Cerebellar cortex (tissue), 1 donor: ENCODE measurements at places on chromosomes 1 and 21.

DNA sequence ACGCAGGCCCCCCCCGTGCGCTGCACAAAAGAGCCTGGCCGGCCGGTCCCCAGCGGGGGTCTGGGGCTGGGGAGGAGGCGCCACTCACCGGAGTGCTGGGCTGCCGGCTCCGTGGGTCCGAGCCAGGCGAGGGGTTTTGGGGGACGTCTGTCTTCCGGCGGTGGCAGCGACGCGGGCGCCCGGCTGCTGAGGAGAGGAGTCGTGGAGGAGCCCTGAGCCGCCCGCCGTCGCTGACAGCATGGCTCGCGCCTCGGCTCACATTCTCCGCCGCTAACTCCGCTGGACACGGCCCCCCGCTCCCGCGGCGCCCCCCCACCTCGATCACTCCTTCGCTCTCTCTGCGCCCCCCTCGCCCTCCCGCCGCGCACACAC is 649 bp downstream of the AHDC1 start:
- no peak for DNase-seq

DNA sequence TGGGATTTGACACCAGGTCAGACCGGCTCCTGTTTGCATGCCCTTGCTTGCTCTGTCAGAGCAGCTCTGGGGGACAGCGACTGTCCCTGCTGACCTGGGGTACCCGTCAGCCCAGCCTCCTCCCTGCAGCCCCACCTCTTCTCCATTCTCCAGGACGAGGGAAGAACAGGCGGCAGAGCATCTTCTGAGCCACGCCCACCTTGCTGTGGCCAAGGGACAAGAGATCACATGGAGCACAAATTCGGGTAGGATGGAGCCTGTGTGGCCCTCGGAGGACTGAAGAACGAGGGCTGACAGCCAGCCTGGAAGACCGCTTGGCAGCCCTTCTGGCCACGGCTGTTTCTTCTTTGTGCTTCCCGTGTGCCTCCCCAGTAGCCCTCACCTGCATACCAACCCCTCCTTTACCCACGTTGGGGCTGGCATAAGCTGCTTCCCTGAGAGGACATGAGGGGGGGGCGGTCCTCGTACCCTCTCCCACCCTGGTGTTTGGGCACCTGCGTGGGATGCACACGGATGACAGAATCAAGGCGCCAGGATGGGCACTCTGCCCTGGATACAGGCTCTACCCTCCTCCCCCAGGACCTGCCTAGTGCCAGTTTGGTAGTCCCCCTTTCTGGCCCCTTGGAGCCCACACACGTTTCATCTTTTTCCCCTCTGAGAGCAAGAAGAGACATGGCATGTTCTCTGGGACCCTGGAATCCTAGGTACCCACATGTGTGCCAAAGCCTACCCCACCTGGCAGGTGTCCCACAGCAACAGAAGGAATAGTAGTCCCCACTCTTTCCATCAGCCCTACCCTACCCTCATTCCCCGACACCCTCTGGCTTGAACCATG is 26.9 kb downstream of the CDK18 start:
- DNase-seq, result peak; percentile 56

GRCh38 chr21:17612023-17612564 is 607 bp downstream of the BTG3 start:
- DNase-seq, result peak; percentile 16

GRCh38 chr1:50246869-50247268 is 138.1 kb downstream of the ELAVL4 start:
- no peak for DNase-seq

DNA sequence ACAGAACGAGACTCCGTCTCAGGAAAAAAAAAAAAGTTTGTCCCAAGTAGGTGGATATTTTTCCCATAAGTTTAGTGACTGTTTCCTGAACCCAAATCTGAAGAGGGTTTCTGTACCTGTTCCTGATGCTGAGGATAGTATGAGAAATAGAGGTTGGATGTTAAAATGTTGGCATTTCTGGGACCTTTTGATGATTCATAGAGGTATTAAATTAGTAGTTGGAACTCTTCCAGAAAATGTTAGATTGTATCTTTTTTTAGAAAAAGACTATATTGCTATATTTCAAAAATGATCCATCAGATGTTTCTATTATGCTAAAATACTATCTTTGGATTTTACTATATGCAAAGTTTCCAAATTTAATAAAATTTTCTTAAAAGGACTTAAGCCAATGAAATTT is 2.9 kb upstream of the CENPL start:
- DNase-seq, result no peak

DNA sequence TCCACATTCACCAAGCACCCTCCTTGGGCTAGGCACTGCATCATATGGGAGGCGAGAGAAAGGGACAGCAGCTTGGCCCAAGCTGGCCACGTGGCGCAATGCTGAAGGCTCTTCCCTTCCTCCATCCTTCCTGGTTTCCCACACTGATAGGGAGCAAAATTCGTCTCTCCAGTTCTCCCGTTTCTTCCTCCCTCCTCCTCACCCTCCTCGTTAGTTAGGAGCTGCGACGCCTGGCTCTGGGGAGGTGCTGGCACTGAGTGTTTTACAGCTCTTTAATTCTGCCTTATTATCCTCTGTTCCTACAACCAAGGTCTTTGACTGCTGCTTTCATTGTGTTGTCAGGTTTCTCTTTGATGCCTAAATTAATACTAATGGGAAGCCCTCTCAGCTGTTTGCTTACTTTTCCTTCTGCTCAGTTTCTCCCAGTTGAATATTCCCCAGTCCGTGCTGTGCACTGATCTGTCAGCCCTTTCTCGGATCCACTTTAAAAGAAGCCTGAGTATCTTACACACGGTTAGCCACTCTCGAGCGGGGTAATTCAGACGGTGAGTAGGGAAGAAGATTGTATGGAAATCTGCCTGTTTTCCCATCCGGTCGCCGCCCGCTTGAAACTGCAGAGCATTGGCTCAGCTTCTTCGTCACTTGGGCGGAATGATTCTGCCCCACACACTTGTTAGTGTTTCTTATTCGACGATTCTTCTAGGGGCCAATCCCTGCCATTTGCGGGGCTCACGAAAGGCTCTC is 56.2 kb upstream of the SMYD2 start:
- DNase-seq, result no peak

- DNase-seq, result no peak
Measured at GRCh38 chr1:240107058-240107684, 15.5 kb downstream of the FMN2 start.

DNA sequence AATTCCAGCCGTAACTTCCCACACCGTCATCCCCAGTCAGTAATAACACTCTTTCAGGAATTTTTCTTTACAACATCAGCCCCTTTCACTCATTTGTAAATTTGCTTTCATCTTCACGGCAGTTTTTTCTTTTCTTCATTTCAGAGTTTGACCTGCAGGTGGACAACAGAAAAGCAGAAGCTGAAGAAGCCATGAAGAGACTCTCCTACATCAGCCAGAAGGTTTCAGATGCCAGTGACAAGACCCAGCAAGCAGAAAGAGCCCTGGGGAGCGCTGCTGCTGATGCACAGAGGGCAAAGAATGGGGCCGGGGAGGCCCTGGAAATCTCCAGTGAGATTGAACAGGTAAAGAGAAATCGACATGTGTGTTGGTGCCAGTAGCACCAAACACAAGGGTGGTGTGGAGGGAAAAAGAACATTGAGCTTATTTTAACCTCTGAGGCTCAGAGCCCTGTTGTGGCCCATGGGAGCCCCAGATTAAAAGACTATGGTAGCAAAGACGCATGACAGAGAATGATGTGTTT is 53.2 kb downstream of the LAMC2 start:
- DNase-seq, result no peak

DNA sequence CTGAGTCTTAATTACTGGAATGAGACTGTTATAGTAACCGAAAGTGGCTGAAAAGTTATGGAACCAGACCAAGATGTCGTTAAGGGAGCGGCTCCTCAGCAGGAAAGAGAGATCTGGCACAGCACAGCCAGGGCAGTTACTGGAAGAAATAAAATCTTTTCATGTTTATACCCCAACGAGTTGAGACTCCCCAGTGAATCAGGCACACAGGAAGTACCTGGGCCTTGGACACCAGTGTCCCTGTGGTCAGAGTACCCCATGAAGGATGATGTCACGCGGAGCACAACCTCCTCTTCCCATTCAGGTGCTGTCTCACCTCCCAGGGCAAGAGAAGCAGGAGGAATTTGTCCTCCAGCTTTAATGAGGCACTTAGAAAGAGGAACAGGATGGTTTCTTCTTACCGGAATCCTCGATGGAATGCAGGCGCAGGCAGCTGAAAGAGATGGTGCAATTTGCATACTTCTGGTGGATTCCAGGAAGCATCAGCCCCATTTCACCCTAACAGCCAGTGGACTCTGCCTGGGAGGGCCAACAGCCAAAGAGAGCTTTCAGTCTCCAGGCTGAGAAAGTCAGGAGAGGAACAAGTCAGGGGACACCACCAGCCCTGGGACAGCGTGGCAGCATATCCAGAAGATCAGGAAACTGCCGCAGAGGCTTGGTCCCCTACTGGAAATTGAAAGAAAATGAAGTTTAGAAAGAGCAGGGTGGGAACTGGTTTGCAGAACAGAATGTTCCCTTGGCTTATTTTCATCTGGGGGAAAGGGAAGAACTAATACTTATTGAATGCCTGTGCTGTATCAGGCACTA is 35.9 kb upstream of the CTTNBP2NL start:
- no peak for DNase-seq

- DNase-seq, result no peak
Measured at GRCh38 chr1:145777357-145778145, 46.3 kb downstream of the RNF115 start.

GRCh38 chr1:29090937-29091618 is 32.6 kb downstream of the TMEM200B start:
- no peak for DNase-seq

DNA sequence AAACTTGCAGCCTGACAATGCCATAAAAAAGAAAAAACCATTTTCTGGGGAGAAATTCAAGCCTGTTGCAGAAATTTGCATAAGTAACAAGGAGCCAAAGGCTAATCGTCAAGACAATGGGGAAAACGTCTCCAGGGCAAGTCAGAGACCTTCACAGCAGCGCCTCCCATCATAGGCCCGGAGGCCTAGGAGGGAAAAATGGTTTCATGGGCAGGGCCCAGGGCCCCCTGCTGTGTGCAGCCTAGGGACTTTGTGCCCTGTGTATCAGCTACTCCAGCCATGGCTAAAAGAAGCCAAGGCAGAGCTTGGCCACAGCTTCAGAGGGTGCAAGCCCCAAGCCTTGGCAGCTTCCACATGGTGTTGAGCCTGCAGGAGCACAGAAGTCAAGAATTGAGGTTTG is 369.5 kb downstream of the NTNG1 start:
- no peak for DNase-seq

DNA sequence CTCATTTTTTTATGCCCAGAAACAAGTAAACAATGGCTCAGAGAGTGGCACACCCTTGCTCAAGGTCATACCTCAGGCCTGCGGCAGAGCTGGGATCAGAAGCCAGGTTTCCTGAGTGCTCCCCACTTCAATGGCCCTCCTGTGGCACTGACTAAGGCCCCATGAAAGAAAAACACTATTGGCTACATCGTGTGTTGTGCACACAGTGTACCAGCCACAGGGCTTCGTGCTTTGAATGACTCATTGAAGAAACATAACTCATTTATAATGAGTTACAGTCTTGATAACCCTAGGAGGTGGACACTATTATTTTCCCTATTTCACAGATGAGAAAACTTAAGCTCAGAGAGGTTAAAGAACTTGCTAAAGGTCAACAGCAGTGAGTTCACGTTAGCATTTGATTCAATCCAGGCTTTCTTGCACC is 91.2 kb downstream of the TRABD2B start:
- DNase-seq, result no peak

- DNase-seq, result no peak
Measured at GRCh38 chr1:27879374-27880082, 7.2 kb downstream of the THEMIS2 start.

- DNase-seq, result no peak
Measured at GRCh38 chr1:29284961-29285560, 48.7 kb downstream of the PTPRU start.

GRCh38 chr1:38194472-38194871 is 147.9 kb upstream of the POU3F1 start:
- DNase-seq, result no peak

GRCh38 chr1:16243936-16244649 is 7.1 kb upstream of the CPLANE2 start:
- DNase-seq, result peak; percentile 89

DNA sequence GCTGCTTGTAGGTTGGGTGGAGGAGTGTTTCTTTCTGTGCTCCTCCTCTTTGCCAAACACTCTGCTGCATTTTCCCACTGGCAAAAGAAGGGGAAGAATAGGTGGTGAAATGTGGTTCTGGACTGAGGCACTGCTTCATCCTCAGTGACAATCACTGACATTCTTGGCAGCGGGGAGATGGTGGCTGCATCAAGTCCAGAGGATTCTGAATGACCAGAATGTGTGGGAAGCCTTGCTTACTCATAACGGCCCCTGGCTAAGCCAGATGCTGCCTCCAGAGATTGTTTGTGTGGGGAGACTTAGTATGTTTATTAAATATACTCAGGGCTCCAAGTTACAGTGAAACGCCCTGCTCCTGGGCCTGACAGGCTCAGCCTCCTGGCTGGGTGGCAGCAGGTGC is 160.3 kb downstream of the CACNA1E start:
- DNase-seq, result no peak

GRCh38 chr21:40187244-40187643 is 320.0 kb downstream of the PCP4 start:
- no peak for DNase-seq

DNA sequence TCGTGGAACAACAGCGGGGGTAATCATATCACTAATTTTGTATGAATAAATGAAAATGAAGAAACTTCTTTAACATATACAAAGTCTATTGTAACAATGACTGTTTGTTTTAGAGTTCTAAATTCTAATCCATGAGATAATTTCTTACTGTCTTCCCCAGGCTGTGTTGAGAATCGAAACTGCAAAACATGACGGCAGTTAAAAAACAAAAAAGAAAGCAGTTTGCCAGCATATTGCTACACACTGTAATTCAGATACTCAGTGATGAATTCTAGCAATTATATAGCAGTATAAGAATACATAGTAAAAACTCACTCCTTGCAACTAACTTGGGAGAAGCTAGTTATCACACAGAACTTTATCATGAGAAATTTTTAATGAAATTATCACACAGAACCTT is 22.1 kb downstream of the INSL5 start:
- DNase-seq, result no peak
